ENCODE measurements at places on chromosomes 3 and 15.

DNA sequence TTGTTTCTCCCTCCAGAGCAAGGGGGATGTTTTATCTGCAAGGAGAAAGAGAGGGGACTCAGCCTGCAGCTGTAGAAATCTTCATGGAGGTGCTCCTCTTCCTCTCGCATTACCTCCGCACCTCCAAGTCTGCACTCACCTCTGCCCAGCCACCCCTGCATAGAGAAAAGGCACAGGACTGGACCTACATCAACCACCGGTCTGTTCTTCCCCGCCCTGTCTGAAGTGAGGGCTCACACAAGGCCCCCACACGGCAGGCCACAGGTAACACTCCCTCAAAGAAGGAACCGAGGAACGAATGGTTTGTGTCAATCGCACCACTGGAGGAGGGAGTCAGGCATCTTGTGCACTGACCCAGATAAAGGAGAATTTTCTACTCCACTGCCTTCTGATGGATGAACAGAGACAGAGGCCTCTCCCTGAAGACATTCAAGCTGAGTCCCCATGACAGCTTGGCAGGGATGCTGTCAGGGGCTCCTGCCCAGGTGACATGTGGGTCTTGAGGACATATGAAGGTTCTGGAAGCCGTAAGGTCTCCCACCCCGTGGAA lies 260.3 kb downstream of the XXYLT1 start:
- no peak for DNase-seq

DNA sequence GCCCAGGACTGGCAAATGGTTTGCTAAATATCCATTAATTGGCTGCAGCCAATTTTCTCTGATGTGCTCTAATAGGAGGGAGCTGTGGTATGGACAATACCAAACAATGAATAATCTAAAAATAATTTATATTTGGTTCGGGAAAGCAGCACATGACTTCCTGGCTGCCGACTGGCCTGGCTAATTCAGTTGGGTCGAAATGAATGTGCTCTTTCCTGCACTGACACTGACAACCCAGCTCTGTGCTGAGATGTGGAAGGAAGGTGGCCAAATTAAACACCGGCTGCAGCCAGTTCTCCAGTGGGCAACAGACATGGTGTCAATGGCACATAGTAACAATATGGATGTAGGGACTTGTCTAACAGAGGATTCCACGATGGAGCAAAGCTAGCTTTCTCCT lies 21.1 kb upstream of the COLQ start:
- no peak for DNase-seq

- no peak for DNase-seq
These were observed 1.2 kb downstream of the CLN6 start for GRCh38 chr15:68228143-68228970.

GRCh38 chr3:140943781-140944552 lies 2.3 kb downstream of the SLC25A36 start:
- no peak for DNase-seq

- no peak for DNase-seq
These were observed 57.6 kb downstream of the AAGAB start for GRCh38 chr15:67196672-67197363.

DNA sequence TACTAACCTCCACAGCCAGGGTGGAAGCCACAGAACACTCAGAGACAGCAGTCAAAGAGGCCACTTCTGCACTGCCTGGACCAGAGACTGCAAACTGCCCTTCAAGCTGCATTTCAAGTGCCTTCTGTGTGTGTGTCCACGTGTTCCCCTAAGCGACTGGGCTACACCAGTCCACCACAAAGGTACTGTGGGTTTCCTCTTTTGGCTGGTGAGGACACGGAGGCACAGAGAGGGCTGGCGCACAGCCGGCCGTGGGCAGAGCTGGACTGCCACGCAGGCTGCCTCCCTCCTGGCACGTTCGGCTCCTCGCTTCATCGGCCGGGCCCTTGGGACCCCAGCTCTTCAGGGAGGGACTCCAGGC lies 60.9 kb downstream of the MGLL start:
- no peak for DNase-seq

DNA sequence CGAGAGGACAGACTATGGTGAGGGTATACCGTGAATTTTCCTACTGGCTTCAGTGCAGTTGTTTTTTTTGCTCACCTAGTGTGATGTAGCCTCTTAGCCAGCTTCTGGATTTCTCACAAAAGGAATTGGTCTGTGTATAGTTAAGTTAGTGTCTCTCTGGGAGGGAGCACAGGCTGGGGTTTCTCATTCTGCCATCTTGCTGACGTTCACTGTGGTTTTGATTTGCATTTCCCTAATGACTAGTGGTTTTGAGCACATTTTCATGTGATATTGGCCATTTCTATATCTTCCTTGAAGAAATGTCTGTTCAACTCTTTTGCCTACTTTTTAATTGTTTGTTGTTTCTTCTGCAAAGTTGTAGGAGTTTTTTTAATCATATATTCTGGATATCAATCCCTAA lies 2.2 kb upstream of the CD86 start:
- no peak for DNase-seq

DNA sequence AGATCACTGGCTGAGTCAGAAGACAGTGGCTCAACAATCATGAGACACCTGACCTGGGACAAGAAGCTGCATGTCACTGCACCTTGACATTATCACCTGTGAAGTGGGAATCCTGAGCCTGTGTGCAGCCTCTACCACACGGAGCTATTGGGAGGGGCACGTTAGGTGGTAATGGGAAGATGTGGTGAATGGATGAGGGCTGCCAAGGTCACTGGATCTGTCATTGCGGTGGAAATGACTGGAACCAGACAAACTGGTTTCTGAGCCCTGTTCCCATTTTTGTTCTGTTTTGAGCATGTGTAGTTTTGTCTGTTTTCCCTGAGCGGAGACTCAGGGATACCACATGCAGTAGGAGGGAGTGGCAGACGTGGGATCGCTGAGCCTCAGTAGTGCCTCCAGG lies 235.5 kb downstream of the OPA1 start:
- no peak for DNase-seq

- no peak for DNase-seq
These were observed 59.9 kb downstream of the OTOL1 start for GRCh38 chr3:161556533-161556932.

DNA sequence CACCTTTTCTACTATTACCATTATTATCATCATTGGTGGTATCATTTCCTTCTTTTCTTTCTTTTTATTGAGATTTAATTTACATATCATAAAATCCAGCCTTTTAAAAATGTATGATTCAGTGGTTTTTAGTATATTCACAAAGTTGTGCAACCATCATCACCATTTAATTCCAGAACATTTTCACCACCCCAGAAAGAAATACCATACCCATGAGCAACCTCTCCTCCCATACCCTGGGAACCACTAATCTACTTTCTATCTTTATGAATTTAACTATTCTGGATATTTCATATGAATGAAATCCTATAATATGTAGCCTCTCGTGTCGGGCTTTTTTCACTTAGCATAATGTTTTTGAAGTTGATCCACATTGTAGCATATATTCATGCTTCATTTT lies 29.1 kb downstream of the AAGAB start:
- DNase-seq: no peak

DNA sequence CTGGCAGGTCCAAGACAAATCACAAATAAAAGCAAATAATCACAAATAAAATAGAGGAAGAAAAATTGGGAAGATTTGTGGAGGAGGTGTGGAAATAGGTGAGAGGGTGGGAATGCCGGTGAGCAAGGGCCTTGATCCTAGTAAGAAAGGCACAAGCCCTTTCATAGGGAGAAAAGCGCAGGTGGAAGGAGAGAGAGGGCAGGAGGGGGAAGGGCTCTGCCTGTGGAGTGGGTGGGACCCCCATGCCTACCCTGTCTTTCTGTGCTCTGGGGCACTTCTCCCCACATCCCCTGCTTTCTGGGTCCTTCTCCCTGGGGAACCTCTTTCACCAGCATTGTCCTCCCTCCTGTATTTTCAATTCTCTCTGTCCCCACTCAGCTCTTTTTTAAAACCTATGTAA lies 711 bp upstream of the TGM5 start:
- DNase-seq: no peak

- peak; percentile 8 for DNase-seq
These were observed 242.8 kb upstream of the UBE2E2 start for GRCh38 chr3:22960105-22960984.

- peak; percentile 6 for DNase-seq
These were observed 25.9 kb downstream of the ETFA start for GRCh38 chr15:76285241-76285825.

- DNase-seq: no peak
These were observed 120.0 kb upstream of the GADL1 start for GRCh38 chr3:31014317-31015040.

GRCh38 chr3:120506828-120507774 lies 56.3 kb upstream of the FSTL1 start:
- peak; percentile 50 for DNase-seq

DNA sequence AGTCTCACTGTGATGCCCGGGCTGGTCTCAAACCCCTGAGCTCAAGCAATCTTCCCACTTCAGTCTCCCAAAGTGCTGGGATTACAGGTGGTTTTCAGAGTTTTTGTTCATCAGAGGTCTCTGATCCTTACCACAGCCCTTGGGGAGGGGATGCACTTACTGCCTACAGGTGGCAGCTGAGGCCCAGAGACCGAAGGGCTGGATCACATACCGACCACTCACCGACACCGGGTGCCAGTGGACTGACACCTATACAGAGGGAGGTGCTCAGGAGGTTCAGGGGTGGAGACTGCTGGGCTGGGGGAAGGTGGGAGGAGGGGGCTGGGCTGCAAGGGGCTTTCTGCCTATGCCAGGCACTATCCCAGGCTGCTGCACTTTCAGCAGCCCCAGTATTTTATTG lies 19.5 kb downstream of the DUSP7 start:
- DNase-seq: no peak

DNA sequence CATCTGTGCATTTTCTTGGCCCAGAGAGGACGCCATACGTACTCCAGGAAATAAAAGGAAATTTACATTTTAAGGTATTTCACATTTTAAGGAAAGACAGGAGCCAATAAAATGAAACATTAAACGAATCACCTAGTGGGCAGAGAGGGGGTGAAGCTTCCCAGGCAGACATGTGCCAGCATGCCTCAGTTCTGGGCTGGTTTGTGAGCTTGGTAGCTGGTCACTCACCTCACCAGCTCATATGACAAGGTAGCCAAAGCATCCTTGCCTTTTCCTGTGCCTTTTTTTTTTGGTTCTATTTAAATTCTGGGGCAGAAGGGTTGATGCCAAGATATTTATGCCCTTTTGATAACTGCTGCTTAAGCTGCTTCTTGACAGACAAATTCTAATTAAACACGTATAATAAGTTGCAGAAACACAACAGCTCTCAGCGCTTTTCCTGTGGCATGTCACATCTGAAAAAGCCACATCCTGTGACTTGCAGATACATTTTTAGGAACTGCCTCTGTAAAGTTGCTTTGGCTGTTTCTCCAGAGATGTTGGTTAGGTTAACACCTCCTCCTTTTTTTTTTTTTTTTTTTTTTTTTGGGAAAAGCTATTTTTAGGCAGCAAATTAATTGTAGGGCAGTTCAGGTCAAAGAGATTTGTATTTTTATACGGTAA lies 218.6 kb downstream of the PDCD6IP start:
- DNase-seq: no peak

DNA sequence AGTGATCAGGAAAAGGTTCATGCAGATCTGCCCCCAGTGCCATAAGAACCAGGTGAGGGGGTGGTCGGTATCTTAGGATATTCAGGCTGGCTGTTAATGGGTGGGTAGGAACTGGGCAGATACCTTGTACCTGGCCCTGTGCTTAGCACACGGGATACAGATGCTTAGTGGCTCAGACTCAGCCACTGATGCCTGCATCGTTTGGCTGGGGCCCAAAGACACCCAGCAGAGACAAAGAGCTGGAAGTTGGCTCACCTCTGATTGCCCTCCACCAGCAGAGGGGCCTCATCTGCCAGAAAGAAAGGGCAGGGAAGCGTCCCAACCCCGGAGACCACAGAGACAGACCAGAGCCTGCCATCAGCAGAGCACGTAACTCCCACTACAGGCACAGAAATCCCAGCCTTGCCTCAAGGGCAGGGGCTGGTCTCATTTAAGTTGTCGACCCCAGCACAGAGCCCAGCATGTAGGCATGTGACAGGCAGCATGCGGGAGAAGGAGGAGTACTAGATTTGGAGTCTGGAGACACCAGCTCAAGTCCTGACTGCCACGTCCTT lies 64.1 kb upstream of the SLC6A1 start:
- no peak for DNase-seq

GRCh38 chr3:157201648-157202278 lies 41.8 kb upstream of the CCNL1 start:
- DNase-seq: peak; percentile 79

DNA sequence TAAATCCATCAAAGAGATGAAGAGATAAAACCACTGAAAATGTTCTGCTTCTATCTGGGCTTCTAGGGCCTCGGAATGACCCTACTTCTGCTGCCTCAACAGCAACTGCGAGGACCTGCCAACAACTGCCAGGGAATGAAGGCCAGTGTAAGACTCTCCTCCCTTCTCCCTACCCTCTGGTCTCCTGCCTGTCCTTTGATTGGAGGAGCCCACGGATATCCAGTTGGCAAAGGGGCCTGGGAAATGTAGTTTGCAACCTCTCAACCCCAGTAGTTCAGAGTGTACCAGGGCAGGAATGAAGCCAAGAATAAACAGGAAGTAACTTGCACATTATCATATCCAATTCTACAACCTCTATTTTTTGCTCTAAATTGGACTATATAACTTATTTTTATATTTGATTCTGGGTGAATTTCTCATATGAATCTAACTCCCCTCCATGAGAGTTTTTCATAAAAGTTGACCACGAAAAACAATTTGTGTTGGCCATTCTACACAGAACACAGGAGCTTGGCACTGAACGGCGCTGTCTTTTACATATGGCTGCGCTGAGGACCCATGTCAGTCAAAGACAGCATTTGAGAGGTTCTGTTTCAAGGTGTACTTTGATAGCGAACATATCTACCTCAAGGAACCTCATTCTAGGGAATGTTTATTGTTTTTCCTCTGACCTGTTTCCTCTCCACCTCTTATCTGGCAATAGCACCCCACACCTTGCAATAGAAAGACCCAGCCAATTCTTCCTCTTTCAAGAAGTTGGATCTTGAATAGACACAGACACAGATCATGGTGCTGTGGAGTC lies 91.1 kb upstream of the RNF7 start:
- peak; percentile 91 for DNase-seq

DNA sequence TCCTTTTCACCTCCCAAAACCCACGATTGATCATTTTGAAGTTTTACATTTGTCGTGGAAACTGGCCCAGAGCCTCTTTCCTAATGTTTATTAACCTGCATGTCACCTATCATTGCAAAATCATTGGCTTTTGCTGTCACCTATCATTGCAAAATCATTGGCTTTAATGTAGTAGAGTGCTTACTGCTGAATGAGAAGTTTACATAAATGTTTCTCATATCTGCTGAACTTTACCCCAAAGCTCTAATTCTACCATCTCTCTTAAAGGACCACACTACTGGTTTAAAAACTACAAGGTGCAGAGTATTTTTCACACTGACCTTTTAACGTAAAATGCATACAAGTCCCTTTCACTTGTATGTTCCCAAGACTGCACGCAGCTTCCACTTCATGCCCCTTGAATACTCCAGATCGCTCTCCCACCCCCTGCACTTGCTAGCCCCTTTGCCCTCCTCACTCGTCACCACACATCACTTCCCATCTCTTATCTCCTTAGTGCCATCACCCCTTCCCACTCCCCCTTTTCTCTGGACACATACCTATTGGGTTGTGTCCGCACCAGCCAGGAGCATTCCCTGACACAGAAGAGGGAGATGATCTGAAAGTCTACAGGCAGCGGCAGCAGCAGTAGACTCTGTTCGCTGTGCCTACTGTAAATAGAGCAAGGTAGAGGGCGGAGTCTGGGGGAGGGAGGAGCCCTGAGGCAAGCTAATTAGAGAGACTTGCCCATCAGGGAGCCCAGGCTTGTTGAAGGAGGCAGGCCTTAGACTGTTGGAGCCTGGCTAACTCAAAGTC lies 30.2 kb upstream of the ATOSA start:
- DNase-seq: no peak

Measured in COLO829 (cell line).